ENCODE measurements at places on chromosomes 11 and 22.

GRCh38 chr11:116109228-116109627, 605.0 kb upstream of the CADM1 start:
- no peak for DNase-seq

DNA sequence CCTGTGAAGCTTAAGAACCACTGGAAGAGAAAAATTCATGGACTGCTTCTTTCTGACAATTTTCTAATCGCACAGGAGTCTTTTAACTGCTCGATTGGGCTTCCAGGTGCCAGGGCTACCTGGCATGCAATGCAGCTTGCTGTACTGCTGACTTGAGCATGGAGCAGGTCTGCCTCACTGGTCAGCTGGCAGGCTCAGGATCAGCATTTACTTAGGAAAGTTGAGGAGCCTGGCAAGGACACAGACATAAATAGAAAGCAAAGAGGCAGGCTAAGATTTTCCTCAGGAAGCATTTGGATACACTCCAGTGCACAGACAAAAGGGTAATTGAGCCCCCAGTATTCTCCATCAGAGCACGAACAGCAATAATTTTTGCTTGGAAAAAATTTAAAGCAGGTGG, 163.5 kb downstream of the CSNK2A3 start:
- DNase-seq, result no peak

GRCh38 chr11:64207256-64208085, 950 bp downstream of the FERMT3 start:
- peak; percentile 90 for DNase-seq

- no peak for DNase-seq
Measured at GRCh38 chr11:45723397-45723796, 58.0 kb upstream of the CHST1 start.

DNA sequence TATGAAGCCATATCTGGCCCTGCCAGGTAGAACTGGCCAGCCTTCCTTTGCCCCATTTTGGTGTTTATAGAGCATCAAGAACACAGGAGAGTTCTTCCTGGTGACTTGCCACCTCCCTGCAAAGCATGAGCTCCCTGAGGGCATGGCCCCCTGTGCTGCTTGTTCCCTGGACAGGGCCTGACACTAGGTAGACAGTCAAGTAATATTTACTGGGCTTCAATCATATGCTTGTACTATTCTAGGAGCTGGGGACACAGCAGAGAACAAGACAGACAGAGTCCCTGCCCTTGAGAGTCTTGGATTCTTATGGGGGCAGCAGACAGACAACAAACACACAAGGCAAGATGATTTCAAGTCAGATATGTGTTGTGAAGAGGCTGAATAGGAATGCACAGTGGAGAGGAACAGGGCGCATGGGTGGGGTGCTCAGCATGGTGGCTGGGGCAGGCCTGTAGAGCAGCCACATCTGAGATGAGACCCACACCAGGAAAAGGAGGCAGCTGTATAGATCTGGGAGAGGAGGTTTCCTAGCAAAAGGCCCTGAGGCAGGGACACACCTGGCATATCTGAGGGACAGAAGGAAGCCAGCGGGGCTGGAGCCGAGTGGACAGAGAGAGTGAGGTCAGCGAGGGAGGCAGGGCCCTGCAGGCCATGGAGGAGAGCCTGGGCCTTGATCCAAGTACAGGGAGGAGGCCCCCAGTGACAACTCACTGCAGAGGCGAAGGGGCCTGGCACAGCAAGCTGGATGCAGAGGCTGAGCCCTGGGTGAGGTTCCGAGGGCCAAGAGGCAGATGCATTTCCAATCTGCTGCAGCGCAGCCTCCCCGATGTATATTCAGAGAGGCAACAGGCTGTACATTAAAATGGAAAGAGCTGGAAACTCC, 10.2 kb upstream of the CBX6 start:
- no peak for DNase-seq

- DNase-seq, result peak; percentile 98
Measured at GRCh38 chr11:8688414-8689362, 6.1 kb downstream of the RPL27A start.

GRCh38 chr11:72195518-72196270, 3.8 kb downstream of the FOLR1 start:
- no peak for DNase-seq
